ENCODE measurements at places on chromosomes 3 and 15.

DNA sequence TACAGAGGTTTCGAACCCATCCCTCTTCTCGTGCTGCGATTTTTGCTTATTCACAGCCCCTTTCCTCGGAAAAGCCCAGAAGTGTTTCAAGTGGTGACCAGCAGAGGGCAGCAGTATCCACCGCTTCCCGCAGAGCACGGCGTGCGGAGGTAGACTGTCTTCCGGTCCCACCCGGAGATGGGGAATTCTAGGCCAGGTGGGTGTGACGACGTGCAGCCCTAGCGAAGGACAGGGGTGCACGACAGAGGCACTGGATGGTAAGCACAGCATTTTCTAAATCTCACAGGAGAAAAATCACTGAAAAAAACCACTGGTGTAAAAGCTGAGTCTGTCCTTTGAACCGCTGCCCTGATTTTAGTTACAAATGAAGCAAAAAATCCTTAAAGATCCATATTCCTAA lies 7.4 kb upstream of the PSMD6 start:
- H3K36me3 ChIP-seq: peaks cover 3% of the 10 kb centered on the region
- H3K4me1 ChIP-seq: peaks cover 13% of the 10 kb centered on the region
- DNase-seq: peak; percentile 76
- H3K27ac ChIP-seq: no peak overlapping the region
- peaks cover 49% of the 10 kb centered on the region for H3K27me3 ChIP-seq

DNA sequence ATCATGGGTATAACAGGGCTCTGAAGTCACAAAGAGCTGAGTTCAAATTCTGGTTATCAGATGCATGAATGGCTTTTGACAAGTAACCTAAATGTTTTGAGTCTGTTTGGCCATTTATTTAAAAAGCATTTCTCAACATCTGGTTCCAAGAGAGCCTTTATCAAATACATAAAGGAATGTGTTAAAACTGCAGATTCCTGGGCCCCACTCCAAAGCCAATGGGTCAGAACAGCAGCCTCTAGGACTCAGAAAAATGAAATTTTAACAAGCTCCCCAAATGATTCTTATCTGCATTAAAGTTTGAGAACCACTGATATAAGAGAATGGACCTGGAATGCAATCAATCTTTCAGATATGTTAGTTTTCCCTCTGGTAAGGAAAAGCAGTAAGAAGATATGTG lies 3.4 kb downstream of the B4GALT4 start:
- peaks cover 53% of the 10 kb centered on the region for H3K4me1 ChIP-seq
- no peaks in the 10 kb centered on the region for H3K27me3 ChIP-seq
- H3K4me3 ChIP-seq: no peak overlapping the region
- peaks cover 37% of the 10 kb centered on the region for H3K36me3 ChIP-seq
- no peak for DNase-seq

- peaks cover 37% of the 10 kb centered on the region for H3K36me3 ChIP-seq
- peaks cover 17% of the 10 kb centered on the region for H3K4me1 ChIP-seq
- no peak overlapping the region for H3K27ac ChIP-seq
Measured at GRCh38 chr3:190596349-190597285, 82.7 kb downstream of the IL1RAP start.

GRCh38 chr15:64447536-64448315 lies 12.7 kb upstream of the ZNF609 start:
- no peak for DNase-seq
- peaks cover 52% of the 10 kb centered on the region for H3K4me1 ChIP-seq
- no peaks in the 10 kb centered on the region for H3K27me3 ChIP-seq
- peaks cover 22% of the 10 kb centered on the region for H3K36me3 ChIP-seq
- no peak overlapping the region for H3K4me3 ChIP-seq

DNA sequence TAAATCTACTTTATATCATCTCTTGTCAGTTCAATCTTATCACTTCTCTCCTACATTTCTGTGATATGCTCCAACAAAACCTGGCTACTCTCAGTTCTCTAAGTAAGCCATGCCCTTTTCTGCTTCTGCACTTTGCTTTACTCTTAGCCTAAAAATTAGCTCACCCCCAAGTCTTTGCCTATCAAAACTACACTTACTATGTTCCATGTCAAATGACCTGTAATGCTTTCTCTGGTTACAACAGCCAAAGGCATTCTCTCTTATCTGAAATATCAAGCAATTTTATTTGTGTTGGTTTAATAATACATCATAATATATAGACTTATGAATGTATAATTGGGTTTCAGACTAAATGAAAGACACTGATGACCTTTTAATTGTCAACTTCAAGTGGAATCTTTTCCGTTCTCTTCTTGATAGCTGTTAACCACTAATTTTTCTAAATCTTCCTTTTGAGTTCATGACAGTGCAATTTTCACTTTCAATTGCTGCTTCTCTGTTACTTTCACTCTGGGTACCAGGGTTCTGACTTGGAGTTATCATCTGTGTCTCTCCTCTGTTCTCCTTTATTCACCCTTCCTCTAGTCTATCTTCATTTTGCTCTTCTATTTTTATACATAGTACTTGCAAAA lies 619.0 kb upstream of the GOLIM4 start:
- H3K27ac ChIP-seq: no peak overlapping the region
- no peaks in the 10 kb centered on the region for H3K27me3 ChIP-seq
- H3K4me3 ChIP-seq: no peak overlapping the region
- H3K4me1 ChIP-seq: no peaks in the 10 kb centered on the region
- no peak for DNase-seq
